ENCODE measurements at places on chromosomes 2 and 18.

DNA sequence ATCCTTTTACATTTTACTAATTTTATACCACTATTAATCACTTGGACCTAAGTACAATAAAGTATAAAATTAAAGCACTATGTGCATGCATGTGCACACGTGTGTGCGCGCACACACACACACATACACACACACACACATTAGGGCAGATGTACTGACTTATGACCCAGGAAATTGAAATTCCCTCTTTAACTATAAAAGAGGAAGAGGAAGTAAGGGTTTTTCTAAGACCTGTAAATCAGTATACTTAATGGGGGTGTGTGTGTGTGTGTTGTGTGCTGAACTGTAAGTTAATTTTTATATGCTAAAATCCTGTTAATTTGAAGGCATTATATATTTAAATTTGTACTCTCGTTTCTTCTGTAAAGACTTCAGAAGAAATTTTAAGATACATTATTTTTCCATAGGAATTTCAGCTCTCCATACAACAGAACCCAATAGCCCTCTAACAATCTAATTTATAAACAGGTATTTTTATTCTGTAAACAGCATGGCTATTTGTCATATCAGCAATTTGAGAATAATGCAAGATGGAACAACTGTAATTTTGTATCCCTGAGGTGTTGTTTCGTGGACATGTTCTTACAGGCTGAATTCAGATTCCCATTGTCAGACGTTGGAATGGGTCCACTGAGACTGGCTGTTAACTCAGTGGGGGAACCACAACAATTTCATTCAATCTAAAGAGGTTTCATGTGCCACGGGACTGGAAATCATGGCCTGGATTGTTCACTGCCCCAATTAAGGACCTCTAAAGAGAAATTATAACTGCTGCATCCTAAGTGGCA is 90.9 kb downstream of the PLA2R1 start:
- no peak for DNase-seq

GRCh38 chr2:79189465-79189864 is 29.9 kb upstream of the REG3A start:
- no peak for DNase-seq

DNA sequence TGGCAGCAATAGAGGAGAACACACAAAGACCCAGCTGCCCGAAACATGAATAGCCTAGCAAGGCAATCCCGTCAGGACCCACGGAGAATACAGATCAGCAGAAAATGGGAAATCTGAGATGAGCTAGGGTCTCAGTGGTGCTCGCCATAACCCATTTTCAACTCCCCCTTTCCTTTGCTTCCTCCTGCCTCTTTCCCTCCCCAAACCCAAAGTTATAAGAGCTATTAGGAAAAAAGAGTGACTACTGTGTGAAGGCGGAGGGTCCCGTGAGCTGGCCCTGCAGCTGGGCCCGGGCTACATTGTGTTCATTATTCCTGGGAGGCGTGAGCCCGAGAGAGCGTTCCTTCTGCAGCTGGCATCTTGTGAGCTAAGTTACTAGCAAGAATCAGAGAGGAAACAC is 118.4 kb downstream of the PID1 start:
- no peak for DNase-seq

GRCh38 chr2:200408428-200409316 is 101.2 kb downstream of the KCTD18 start:
- peak; percentile 95 for DNase-seq

- DNase-seq: peak; percentile 99
These were observed 39.7 kb upstream of the MRPL19 start for GRCh38 chr2:75606761-75607399.

- DNase-seq: no peak
These were observed 2.9 kb downstream of the SERTAD2 start for GRCh38 chr2:64650722-64651338.

GRCh38 chr18:59752666-59753065 is 55.4 kb upstream of the CCBE1 start:
- no peak for DNase-seq

DNA sequence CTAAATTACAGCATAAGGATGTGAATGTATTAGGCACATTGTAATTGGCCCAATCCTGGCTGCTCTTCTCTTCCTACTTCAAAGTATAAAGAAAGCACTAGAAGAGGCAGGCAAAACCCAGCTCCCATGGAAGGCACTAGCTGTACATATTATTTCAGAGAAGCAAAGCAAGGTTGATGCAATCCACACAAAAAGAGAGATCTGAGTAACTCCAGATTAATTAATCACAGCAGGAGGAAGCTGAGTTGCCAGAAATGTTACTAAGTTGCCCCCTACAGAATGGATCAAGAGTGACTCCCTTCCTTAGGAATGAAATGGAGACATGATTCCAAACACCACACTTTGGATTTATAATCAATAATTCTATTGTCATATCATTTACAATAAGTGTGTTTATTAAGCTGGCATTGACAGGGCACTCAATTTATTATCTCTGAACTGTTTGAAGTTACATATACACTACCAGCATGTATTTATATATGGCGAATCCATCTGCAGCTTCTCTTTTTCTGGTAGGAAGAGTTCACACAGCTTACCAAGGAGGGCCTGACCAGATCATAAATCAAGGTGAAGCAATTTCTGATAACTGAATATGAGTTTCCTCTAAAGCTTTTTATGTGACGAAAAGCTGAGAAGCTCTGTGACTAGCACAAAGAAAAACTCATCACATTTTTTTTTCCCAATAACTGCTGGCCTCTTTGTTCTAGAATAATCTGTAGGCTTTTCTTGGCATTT is 393.1 kb upstream of the LYPD1 start:
- no peak for DNase-seq

DNA sequence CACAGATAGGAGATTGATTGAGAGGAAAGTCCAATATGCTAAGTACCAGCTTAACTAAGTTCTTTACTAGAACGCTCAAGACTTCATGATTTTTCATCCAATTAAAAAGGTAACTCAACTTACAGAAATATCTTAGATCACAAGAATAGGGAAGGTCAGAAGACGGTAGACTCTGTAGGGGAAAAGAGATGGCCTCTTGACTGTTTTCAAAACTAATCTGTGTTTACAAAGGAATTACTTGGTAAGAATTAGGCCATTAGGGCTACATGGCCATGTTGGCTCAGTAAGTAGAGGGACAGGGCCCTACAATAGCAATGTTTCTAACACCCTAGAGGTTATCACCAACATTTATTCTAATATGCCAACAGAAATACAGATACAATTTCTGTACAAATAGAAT is 172.7 kb upstream of the ZFP36L2 start:
- DNase-seq: no peak

DNA sequence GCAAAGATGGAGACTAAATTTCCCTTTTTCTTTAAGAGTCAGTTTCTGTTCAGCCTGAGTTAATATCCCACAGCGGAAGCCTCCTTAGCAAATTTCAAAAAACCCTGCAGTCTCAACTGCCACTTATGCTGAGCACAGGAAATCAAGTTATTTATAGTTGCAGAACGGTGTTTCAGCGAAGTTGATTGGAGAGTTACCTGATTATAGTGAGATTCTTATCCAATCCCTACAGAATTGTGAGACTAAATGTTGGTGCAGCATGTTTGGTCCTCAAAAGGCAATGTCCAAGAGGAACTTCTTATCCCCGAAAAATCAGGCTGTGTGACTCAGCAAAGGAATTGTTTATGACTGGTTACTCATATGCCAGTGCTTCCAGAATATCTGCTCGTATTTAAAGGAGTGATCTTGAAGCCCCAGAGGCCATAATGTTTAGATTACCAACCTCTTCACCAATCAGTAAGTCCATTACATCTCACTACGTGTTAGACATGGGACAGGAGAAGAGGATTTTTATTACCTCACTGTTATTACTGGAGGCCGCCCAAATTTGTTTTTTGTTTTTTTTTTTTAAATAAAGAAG is 67.9 kb downstream of the LRRFIP1 start:
- peak; percentile 87 for DNase-seq

DNA sequence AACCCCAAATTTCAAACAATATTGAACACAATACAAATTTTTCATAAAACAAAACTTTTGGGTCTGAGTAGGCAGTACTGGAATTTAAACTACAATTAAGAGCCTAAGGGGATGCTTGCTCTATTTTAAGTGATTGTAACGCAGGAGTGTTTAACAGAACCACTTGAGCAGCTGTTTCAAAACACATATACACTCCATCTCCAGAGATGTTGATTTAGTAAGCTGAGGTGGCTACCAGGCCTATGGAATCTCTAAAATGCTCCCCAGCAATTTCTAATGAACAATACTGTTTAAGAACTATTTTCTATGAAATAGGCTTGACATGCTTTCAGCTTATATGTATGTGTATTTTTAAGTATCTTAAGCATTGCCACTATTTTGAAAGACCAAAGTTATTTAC is 58.5 kb downstream of the SP3 start:
- no peak for DNase-seq

- DNase-seq: no peak
These were observed 26.8 kb downstream of the MSH2 start for GRCh38 chr2:47429795-47430194.

- DNase-seq: no peak
These were observed 143.3 kb upstream of the KLHL29 start for GRCh38 chr2:23241611-23242245.

DNA sequence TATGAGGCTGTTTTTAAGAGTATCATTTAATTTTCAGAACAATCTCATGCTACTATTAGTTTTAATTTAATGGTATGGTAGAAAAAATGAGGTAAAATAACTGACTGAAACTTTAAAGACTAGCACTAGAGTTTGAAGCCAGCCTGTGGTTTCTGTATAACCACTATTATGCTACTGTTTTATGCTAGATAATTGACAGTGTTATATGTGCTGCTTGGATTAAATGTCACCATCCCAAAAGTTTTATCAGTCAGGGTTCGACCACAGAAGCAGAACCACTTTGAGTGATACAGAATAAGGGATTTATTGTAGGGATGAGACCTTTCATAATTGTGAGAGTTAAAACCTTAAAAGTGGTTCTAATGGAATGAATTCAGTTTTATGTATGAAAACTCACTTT is 271.6 kb downstream of the PTGR3 start:
- no peak for DNase-seq

DNA sequence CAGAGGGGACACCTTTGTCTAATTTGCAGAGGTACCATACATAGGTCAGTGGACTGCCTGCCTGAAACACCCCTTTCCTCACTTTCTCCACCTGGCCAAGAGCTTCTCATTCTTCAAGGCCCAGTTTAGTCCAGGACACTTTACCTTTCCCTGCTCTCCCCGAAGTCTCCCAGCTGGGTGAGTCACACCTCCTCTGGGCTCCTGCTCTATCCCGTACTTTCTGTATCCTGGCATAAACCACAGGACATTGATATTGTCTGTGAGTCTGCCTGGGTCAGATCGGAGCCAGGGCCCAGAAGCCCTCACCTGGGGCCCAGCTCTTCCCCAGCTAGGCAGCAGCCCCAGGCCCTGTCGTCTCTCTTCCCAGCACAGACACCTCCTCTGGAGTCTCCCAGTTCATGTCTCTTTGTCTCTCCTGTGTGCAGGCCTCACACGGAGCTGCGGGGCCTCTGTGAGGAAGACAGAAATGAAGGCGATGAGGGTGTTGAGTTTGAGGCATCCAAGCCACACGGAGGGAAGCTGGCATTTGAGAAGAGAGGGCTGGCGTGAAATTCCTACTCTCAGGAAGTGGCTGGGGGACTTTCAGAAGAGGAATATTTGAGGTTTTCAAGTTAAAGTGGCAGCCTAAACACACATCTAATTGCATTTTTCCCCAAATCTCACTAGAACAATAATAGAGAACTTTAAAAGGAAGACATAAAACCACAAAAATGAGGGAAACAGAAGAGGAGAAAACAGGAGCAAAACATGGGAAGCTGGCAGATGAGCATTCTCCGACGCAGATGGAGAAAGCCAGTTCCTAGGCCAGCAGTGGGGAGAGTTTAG is 79.6 kb upstream of the LAPTM4A start:
- DNase-seq: no peak

GRCh38 chr2:226965376-226965775 is 129.5 kb downstream of the RHBDD1 start:
- DNase-seq: no peak

DNA sequence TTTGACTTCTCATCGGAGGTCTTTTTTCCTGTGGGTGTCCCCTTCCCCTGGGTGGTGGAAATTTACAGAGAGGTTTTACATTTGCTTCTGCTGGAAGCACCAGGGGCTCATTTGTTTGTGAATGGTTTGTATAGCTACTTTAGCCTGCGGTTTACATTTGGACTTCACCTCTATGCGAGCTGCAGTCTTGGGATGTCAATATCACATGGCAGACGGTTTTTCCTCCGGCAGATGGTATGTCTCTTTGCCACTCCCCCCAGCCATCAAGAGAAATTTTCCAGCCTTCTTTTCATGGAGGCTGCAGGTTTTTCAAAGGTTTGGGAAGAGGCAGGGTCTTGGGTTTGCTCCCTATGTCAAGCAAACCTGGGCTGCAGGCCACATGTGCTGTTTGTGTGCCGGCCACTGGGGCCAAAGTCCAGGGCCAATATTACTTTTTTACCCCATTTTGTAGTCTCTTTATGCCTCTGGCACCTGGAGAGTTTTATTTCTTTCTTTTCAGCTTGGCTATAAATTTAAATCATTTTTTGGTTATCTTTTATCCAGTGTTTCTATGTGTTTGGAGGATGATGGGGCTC is 23.9 kb upstream of the BOD1L2 start:
- no peak for DNase-seq

DNA sequence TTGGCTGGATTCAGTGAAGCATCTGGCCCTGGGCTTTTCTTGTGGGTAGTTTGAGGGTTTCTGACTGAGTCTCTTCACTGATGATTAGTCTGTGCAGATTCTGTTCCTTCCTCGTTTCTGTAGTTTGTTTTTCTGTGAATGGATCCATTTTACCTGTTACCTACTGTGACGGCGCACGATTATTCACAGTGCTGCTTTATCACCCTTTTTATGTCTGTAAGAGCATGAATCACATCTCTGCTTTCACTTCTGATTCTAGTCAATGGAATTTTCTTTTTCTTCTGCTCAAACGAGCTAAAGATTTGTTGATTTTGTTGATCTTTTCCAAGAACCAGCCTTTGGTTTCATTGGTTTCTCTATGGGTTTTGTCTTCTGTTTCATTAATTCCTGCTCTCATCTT is 60.8 kb downstream of the SLC66A2 start:
- DNase-seq: no peak

DNA sequence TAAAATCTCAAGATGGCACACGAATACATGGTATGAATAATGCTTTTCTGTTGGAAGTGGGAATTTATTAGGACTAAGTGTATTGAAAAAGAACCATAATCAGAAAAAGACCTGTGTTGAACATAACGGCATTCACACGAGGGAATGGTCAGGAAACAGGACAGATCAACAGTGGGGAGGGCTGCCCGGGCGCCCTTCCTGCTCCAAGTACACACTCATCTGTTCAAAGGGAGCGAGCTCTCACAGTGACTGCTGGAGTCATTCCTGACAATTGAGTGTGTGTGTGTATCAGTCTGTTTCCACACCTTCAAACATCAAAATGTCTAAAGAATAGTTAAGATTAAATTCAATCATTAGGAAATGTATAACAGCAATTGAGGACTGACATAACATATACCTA is 167.2 kb downstream of the HDAC4 start:
- DNase-seq: no peak

- DNase-seq: no peak
These were observed 183.9 kb downstream of the LPIN1 start for GRCh38 chr2:11930211-11930761.

GRCh38 chr2:71756280-71756906 is 303.0 kb downstream of the DYSF start:
- DNase-seq: no peak

- DNase-seq: no peak
These were observed 892.1 kb upstream of the ACVR2A start for GRCh38 chr2:146952696-146953095.

- no peak for DNase-seq
These were observed 210.7 kb upstream of the COPS8 start for GRCh38 chr2:236874866-236875481.

GRCh38 chr2:74632209-74632938 is 15.8 kb downstream of the M1AP start:
- no peak for DNase-seq

Measured in RCC 7860 (cell line).